ENCODE measurements at places on chromosomes 6 and 20.

DNA sequence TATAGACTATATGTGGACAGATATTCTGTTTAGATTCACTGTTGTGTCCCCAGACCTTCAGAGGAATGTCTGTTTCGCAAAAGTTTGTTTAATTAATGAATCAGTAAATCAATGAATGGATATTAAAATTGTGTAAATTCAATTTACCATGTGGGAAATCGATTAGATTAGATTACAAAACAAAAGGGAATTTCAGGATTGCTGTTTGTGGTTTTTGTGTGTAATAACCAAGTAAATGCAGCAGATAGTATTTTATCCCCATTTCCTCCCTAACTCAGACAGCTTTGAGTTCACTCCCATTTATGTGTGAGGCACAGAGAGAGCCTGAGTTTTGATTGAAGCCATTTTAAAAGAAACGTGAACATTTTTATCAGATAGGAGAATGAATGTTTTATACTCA lies 214.8 kb downstream of the ADGB start:
- no peak for DNase-seq

DNA sequence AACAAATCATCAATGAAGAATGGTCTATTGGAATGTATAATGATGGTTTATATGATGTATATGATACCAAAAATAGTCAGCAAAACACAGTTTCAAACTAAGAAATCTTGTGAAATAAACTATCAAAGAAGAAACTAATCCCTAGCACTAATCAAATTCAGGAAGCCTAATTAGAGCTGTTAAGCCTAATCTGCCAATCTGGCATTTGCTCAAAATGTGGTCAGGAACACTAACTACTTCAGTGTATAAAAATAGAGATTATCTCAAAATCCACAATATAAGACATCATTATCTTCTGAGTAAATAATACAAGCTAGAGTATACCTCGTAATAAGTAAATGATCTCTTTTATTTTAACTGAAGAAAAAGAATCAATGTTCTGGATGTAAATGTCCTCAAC lies 12.8 kb upstream of the AKAP7 start:
- no peak for DNase-seq

DNA sequence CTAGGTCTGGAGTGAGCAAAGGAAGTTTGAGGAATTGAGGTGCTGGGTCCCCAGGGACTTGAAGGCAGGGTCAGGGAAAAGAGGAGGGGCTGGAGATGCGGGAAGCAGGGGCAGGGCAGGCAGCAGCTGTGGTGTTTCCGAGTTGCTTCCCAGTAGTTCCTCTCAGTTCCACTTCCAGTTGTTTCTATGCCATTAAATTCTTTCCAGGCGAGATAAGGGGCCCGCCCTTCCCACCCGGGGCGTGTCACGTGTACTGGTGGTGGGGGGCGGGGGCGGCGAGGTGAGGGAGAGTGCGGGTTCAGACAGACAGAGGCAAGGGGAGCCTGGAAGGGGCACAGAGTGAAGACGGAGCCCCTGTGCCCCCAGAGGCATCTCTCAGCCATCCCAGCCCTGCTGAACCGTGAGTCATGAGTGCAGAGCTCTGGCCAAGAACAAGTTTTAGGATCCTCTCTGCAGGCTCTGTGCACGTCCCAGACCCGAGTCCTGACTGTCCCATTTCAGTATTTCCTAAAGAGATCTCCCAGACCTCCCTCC lies 977 bp downstream of the TNXB start:
- no peak for DNase-seq

DNA sequence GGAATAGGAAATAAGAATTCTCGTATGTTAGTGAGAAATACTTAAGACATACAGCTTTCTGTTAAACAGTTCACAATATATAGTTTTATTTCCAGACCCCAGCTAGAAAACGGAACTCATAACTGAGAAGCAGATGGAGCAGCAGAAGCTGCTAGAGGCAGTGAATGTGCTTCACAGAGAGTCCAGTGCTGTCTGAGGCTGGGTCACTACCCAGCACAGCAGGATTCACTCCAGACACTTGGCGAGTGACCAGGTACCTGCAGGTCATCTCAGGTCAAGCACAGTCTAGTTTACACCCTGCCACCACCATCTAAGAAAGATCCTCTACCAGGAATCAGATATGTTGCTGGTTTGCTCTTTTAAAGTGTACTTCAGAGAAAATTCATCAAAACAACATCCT lies 243.1 kb upstream of the RAB32 start:
- no peak for DNase-seq

GRCh38 chr20:41889126-41889843 lies 271.1 kb upstream of the CHD6 start:
- DNase-seq, result no peak

GRCh38 chr20:48364688-48365421 lies 462.9 kb downstream of the PREX1 start:
- no peak for DNase-seq

DNA sequence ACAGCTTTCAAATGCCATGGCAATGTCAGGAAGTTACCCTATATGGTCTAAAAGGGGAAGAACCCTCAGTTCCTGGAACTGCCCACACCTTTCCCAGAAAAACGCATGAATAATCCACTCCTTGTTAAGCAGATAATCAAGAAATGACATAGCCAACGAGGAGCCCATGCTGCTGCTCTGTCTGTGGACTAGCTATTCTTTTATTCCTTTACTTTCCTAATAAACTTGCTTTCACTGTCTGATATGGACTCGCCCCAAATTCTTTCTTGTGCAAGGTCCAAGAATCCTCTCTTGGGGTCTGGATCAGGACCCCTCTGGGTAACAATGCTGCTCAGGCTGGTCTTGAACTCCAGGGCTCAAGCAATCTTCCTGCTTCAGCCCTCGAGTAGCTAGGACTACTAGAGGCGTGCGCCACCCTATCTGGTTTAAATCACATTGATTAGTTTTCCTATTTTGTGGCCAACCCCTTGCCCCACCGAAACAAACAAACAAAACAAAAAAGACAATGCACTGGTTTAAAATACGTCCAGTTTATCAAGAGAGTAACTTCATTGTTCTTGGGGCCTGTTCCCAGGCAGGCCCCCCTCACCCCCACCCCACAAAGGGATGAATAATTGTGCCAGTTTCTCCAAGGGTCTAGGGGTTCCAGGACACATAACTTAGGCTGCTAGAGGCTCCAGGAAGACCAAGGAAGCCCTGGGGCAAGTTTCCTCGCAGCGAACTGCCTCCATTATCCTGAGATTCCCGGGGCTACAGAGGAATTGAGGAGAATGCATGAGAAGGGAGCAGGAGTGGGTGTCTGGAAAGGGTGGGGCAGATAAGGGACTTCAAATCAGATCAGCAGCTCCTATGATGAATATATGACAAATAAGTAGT lies 10.1 kb upstream of the AKAP12 start:
- DNase-seq, result no peak

Data from CD4-positive, alpha-beta T cell treated with Interleukin-10 for 1 hour (primary cell).